ENCODE measurements at places on chromosomes 1 and 21.

- no peak for DNase-seq
Observed at GRCh38 chr1:155932081-155932480, 2.1 kb downstream of the KHDC4 start.

- DNase-seq = no peak
Observed at GRCh38 chr1:17161926-17162800, 42.8 kb upstream of the PADI1 start.

- no peak for DNase-seq
Observed at GRCh38 chr1:183505454-183506089, 33.3 kb downstream of the SMG7 start.

- no peak for DNase-seq
Observed at GRCh38 chr1:94795434-94795833, 24.7 kb upstream of the SLC44A3 start.

GRCh38 chr1:193060406-193060805, 994 bp downstream of the RO60 start:
- no peak for DNase-seq

DNA sequence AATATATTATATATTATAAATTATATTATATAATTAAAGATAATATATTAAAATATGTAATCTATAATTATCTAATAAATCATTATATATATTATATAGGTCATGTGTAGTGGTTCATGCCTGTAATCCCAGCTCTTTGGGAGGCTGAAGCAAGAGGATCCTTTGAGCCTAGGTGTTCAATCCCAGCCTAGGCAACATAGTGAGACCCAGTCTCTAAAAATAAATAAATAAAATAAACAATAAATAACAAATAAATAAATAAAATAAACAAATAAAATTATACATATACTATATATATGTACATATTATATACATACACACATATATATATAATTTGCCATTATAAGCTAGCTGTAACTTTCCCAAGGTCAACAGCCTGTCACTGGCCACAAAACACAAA, 277.7 kb downstream of the SETD4 start:
- DNase-seq = no peak

- DNase-seq = no peak
Observed at GRCh38 chr21:28974531-28975227, 18.0 kb downstream of the LTN1 start.

GRCh38 chr1:117128323-117129079, 7.0 kb upstream of the TRIM45 start:
- no peak for DNase-seq

DNA sequence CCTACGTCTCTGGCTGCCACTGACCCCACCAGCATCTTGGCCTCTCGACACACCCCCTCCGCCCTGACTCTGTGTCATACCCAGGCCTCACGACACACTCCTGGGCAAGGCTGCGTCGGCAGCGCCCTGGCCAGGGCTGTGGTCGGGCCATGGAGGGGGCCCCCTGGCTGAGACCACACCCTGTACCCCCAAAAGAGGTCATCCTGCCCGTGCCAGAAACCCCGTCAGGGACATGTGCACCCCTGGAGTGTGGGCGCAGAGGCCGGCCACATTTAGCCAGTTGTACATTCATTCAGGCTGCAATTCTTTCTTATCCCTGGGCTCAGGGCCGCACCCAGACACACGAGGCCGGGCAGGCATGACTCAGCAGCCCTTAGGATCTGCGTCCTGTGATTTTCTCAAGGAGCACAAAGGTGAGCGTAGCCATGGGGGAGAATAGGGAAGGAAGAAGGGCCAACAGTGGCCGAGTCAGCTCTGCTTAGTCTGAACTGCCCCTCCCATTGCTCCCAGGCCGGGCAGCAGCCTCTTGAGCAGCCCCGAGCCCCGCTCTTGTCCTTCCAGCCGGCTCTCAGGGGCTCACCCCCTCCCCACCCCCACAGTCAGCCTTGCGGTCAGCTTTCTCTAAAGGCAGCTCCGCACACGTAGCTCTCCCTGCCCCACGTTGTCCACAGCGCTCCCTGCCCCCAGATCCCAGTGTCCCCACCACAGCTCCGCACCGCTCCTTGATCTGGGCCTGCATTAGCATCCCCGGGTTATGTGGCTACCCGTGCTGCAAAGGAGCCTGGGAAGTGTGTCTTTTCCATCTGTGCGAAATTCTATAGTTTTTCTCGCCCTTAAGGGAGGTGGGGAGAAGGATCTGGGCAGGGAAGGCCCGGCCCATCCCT, 7.9 kb downstream of the CSTB start:
- no peak for DNase-seq

DNA sequence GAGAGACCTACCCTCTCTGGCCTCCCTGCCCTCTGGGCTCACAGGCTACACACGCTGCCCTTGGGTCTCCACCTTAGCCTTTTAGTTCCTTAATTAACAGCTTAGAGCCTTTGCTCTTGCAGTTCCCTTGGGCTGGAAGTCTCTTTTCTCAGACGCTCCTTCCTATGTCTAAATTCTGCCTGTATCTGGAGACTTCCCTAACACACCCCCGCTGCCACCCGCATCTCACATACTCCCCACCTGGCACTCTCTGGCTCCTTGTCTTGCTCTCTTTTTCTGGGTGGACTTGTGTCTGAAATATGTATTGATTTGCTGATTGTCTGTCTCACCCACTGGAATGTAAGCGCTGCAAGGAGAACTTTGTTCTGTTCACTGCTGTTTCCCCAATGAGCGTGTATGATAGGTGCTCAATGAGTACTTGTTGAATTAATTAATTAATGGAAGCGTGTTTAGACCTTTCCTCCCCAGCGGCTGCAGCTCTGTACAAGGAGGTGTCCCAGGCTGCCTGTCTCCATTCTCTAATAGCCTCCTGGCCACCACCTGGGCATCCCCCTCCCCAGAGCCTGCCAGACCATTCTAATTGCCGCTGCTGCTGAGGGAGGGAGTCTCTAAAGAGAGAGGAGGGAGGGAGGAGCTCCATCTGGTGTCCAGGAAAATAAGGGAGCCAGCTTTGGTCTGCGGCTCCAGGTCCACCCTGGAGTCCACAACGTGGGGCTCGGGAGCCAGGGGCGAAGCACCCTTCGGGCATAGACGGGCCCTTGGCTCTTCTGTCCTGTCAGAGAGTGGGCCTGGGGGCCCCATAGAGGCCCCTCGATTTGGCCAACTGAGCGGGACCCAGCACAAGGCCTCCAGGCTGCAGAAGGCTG, 95.4 kb downstream of the RNF220 start:
- no peak for DNase-seq

DNA sequence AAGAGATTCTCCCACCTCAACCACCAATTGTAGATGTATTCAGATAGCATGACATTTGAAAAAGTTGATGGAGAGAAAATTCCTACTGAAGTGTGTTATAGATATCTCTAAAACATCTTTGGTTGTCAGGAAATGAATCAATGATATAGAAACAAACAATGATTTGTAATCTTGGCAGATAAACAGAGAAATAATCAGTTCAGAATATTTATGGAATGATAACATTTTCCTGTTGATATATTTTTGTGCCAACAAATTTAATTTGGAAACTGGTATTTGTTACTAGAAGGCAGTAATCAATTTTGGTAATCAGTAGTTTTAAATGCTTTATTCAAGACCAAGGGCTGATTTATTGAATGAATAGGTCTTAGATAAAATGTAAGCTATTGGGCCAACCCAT, 695.6 kb downstream of the USP25 start:
- DNase-seq = no peak

GRCh38 chr1:215891266-215892057, 324.4 kb downstream of the KCTD3 start:
- DNase-seq = no peak

GRCh38 chr21:31254131-31254530, 89.9 kb downstream of the TIAM1 start:
- DNase-seq = no peak

DNA sequence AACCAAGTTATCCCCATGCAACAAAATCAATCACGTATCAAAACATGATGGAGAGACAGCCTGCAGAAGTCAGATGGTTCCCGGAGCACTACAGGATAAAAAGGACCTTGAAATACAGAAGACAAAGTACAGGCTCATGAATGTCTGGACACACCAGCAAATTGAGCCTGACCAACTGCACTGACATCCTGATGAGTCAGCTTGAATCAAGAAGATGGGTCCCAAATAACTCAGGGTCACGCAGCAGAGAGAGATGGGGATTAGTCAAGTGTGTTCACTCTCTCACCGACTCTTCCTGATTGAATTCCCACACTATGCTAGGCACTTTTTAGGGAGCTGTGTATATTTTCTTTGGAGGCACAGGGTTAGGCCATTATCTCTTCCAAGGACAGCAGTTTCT, 71.1 kb upstream of the DIRAS3 start:
- no peak for DNase-seq

DNA sequence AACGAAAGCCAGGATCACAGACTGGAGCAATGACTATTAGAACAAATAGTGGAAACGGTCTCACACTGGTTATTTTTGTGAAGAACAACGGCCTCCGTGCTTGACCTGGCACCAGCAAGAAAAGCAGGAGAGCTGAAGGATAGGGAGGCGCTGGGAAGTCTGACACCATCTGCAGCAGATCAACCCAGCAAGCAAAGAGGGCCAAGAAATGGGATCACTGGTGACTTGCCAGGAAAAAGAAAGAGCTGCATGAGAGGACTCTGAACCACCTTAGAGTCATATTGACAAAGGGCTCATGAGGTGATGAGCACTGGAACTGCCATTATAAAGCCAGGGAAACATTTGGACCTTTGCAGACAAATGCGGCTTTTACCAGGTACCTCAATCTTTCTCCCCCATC, 25.0 kb downstream of the MTOR start:
- DNase-seq = no peak

- DNase-seq = no peak
Observed at GRCh38 chr1:113856401-113856790, 15.1 kb downstream of the PTPN22 start.

DNA sequence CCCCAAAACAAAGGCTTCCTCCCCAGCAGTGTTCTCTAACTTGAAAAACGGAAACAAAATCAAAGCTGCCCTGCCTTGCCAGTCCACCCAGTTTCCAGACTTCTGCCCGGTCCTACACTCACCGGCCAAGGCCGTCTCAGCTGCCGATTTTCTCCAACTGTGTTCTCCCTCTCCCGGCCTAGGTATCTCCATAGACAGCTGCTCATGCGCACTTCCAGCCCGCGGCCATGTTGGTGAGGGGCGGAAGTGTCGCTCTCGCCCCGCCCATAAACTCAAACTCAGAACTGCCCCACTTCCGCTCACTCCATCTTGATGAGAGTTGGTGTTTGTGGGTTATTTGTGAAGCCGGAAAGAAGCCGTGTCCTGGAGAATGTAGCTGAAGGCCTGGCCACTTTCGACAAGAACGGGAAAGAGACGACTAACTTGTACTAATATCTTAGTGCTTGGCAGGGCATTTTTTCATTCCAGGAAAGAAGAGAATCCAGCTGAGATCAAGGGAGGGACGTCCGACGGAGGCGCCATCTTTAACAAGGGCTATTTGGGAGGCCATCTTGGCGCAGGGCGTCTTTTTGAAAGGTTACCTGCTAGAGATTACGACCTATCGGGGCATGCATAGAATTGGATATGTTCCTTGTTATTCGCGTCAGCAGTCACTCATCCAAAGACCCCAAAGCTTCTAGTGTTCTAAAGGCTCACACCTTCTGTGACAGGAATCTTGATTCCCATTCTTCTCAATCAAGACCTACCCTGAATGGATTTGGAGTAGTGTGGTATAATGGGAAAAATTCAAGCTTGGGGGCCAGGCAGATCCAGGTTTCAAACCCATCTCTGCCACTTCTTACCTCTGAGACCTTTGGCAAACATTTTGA, at the start of gene USF1:
TSS of gene USF1 (minus strand) at position 242 of the 869 bp plus-strand sequence. CDS start 2,702 bp downstream, outside the sequence.
- peak; percentile 83 for DNase-seq

GRCh38 chr1:219826290-219826689, 102.1 kb downstream of the SLC30A10 start:
- no peak for DNase-seq

GRCh38 chr1:150168960-150169601, 19.4 kb downstream of the PLEKHO1 start:
- peak; percentile 4 for DNase-seq

DNA sequence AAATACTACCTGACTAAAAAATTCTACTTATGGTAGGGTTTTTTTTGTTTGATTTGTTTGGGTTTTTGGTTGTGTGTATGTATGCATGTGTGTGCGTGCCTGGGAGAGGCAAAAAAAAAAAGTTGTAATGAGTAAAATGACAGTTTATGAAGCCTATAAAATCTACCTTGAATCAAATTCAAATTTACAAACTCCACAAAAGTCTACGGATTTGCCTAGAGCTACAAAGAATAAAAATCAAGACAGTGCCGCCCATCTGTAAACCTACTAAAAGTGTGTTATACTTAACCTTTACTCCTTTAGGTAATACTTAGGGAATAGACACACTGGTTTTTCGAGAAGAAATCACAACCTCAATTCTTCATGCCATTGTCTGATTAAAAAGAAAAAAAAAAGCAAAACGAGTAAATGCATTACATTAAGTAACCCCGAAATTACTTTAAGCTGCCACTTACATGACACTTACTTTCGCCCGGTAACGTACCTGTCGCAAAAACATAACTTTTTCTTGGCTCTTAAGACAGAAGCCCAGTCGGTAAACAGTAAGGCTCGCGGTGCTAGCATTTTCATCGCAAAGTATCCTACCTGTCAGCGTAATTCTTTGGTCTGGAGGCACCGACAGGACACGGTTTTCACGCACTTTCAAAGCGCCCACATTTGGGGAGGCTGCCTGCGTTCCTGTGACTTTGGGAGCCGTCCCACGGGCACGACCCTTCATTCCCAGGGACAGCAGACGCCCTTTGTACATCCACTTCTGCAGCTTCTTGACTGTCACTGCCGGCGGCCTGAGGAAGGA, 951 bp downstream of the SYDE2 start:
- DNase-seq = no peak

DNA sequence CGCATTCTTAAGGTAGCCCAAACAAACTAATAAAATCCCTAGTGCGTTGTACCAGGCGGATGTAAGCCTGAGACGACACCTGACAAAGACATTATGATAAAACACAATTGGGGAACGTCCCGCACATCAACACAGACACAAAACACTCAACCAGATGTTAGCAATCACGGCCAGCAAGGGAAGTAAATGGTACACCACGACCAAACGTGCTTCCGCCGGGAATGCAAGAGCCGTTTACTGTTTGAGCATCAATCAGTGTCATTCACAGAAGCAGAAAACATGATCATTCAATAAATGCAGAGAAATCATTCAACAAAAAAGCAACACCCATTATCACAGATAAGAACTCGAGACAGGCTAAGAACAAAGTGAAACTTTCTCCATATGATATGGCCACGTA, 49.4 kb upstream of the COL18A1 start:
- no peak for DNase-seq

- DNase-seq = no peak
Observed at GRCh38 chr1:212255705-212256307, 29.4 kb upstream of the PPP2R5A start.

DNA sequence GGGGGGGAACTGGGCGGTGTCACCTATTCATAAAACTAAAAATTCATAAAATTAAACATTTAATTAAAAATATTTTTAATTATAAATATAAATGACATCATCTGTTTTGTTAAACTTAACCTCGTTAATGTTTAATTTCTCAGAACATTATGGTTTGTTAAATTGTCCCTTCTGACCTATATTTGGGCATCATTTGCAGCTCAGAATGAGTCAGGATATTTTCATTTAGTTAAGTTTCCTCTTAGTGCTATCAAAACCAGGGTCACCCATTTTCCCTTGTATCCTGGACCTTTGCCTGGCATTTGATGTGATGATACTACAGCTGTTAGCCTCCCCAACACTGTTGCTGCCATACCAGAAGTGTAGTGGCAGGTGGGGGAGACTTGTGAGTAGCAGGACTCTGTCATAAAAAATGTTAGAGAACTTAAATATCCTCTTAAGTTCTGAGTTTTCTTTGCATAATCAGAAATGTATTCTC, 30.3 kb downstream of the TSNAX start:
- DNase-seq = no peak
